ENCODE measurements at places on chromosomes 7 and 10.

DNA sequence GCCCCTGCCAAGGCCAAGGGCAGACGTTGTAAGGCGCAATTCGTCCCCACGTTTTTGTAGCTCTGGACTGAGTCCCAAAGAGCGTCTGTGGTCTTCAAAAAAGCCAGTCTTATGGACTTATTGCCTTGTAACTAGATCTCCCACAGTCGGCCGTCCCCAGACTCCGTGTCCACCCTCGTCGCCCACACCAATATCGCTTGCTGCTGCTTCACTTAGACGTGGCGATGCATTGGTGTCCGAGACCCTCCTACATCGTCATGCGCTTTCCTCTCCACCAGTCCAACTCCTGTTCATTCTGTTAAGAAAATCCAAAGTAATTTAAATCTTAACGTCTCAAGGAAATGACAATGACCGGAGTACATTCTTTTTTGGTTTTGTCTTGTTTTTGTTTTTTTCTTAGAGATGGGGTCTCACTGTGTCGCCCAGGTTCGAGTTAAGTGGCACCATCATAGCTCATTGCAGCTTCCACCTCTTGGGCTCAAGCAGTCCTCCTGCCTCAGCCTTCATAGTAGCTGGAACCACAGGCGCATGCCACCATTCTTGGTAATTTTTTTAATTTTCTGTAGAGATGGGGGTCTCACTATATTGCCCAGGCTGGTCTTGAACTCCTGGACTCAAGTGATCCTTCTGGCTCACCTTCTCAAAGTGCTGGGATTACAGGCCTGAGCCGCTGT is 851 bp downstream of the KIFBP start:
- DNase-seq, result no peak

GRCh38 chr7:41842956-41843355 is 140.1 kb upstream of the INHBA start:
- DNase-seq, result no peak

GRCh38 chr7:84665339-84665738 is 470.8 kb upstream of the SEMA3A start:
- DNase-seq, result no peak

GRCh38 chr7:35015346-35015859 is 21.9 kb downstream of the DPY19L1 start:
- DNase-seq, result no peak

DNA sequence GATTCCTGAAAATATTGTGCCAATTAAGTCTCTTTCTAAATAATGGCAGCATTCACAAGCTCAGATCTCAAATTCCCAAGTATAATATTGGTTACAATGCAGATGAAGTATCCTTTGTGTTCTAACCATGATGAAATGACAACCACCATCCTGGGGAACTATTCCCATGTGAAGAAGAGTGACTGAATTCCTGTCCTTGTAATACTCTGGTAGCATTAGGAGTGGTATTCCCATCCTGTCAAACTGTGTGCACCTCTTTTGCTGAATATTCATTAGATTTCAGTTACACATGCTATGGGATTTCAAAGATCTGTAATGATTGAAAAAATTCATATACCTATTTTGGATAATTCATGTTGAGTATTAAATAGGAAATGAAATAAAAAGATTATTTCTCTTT is 86.1 kb upstream of the SMIM30 start:
- no peak for DNase-seq

GRCh38 chr7:14950013-14950412 is 47.5 kb upstream of the DGKB start:
- DNase-seq, result no peak

- DNase-seq, result no peak
Observed at GRCh38 chr7:96093435-96093834, 228.5 kb downstream of the SLC25A13 start.

- DNase-seq, result no peak
Observed at GRCh38 chr7:143286522-143286890, 1.6 kb upstream of the CASP2 start.

GRCh38 chr7:53518319-53518718 is 482.9 kb downstream of the POM121L12 start:
- no peak for DNase-seq

- no peak for DNase-seq
Observed at GRCh38 chr7:72446131-72446530, 34.0 kb upstream of the CALN1 start.

DNA sequence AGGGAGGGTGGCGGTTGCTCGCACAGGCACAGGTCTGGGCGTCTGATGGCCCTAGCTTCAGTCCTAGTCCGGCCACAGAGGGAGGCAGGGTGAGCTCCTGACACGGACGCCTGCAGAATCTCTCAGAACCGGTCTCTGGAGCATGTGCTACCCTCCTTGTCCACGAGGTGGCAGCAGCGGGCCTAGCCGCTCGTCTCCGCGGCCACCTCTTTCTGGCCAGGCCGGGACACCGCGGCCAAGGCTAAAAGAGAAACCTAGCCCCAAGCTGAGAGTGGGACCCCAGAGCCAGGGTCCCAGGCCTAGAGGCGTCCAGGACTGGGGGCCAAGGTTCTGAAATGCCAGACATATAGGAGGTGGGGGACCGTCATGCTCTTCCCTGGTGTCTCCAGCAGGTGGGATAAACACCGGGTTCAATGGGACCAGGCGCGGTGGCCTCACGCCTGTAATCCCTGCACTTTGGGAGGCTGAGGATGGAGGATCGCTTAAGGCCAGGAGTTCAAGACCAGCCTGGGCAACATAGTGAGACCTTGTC is 3.2 kb upstream of the LAT2 start:
- peak; percentile 77 for DNase-seq

DNA sequence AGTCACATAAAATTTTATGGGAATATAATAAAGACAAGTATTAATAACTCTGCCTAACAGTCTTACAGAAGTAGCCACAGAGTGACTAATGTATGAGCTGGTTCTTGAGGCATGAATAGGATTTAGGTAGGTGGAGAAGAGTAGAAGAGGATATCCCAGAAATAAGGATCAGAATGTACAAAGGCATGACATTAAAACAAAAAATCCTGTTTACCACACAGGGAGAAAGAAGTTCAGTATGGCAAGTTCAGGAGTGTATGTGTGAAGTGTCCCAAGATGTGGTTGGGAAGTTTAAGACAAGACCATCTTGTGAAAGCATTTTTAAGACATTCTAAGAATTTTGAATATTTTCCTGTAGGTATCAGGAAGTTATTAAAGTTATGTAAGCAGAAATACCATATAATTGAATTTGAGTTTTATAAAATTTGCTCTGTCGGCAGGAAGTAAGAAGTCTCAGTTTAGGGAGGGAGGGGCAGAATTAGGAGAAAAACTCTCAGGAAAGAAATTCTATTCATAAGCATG is 64.7 kb upstream of the CAV2 start:
- no peak for DNase-seq

DNA sequence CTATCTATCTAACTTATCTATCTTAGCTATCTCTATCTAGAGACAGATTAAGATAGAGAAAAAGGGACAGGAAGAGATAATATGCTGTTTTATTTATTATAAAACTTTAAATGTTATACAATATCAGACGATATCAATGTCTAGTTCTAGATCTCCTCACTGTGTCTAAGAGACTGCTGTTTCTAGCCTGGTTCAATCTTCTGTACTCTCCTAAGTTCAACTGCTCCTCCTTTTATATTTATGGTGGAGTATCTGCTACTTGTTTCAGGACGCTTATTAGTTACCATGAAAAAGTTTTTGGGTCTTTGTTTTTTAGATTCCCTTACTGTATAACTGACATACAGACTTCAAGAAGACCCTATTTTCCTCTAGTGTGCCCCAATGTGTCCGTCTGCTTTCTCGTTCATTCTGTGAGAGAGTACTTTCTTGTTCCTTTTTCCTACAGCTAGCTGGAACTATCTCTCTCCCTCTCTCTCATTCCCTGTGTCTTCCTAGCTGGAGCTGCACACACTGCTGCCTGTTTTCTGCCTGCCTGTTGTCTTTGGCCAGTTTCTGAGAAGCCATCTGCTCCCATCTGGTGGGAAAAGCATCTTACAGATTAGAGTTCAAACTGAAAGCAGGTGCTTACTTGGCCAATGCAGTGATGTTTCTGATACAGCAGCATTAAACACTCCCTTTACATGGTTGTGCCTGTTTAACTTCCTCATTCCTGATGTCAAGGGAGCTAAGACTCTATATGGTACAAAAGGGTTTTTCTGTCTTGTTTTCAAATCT is 49.4 kb upstream of the ARL4A start:
- no peak for DNase-seq

DNA sequence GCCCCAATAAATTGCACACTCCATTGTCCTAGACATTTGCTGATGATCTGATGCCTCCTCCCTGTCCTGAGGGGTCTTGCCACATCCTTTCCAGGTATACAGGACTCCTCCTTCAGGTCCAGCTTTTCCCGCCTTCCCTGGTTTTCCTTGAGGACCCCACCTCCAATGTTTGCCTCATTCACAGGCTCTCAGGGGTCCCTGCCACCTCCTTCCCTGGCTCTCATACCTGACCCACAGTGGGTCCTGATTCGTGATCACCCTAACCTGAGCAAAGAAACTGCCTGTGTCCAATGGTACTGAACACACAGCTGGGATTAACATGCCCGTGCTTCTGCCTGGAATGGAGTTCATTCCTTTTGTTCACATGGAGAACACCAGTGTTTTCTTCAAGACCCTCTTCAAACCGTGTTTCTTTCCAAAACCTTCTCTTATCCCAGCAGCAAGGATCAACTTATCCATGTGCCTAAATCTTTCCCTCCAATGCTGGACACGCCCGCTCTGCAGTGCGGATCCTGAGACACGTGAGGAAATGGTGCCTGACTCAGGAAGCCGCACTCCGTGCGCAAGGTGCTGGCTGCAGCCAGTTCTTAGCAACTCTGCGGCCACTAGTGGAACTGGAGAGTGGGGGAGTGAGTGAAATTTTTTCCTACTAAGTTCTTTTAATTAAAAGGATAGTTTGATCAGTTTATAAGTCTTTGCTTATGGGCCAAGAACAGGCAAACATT is 354.6 kb upstream of the SHH start:
- DNase-seq, result no peak

DNA sequence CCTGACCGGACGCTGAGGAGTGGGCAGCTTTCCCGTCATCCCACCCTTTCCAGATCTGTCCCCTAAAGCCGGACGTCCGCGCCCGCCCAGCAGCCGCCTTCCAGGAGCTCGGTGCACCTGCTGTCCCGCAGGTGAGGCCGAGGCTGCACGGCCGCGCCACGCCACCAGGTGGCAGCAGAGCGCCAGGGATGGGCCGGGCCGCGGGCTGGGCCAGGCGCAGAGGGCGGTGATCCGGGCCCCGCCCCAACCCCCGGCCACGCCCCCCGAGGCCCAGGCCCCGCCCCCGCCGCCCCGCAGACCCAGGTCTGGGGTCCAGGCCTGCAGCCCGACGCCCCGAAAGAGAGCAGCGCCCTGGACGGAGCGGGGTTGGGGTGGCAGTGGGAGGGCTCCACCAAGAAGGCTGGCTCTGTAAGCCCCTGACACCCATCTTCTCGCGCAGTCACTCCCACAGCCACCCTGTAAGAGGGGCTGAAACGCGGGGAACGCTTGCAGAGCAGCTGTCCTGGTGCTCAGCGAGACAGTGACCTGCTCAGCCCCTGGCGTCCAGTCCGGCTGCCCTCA is 32.2 kb downstream of the FOXL3 start:
- peak; percentile 51 for DNase-seq

- peak; percentile 51 for DNase-seq
Observed at GRCh38 chr7:107201795-107202450, 33.1 kb downstream of the HBP1 start.
